ENCODE measurements at places on chromosomes 4 and X. TPM values are rescaled to one million over a fixed set of nuclear protein-coding genes. Genes with fewer than 3 reads are reported as not detected.

The TEX11 gene
- not detected for total RNA-seq

The CT47B1 gene
- not detected for total RNA-seq

The MAGEC2 gene
- not detected for total RNA-seq

The GAGE12H gene
- not detected for total RNA-seq

The HTN3 gene
- not detected for total RNA-seq

The POU4F2 gene
- total RNA-seq: not detected
